Central memory CD8-positive, alpha-beta T cell (primary cell): ENCODE measurements at places on chromosomes 7 and 10.

- DNase-seq: no peak
Observed at GRCh38 chr10:78627254-78627795, 441.4 kb upstream of the ZMIZ1 start.

DNA sequence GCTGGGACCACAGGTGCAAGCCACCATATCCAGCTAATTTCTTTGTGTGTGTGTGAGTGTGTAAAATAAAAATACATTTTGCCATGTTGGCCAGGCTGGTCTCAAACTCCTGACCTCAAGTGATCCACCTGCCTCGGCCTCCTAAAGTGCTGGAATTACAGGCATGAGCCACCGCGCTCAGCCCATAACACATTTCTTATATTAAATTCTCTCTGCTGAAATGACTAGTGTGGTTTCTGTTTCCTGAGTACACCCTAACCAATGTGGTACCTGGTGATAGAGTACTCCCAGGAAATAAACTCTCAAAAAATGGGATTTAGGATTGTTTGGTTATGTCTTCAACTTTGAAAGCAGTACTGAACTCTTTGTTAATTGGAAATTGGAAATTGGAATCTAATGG, 19.4 kb upstream of the FHIP2A start:
- no peak for DNase-seq

DNA sequence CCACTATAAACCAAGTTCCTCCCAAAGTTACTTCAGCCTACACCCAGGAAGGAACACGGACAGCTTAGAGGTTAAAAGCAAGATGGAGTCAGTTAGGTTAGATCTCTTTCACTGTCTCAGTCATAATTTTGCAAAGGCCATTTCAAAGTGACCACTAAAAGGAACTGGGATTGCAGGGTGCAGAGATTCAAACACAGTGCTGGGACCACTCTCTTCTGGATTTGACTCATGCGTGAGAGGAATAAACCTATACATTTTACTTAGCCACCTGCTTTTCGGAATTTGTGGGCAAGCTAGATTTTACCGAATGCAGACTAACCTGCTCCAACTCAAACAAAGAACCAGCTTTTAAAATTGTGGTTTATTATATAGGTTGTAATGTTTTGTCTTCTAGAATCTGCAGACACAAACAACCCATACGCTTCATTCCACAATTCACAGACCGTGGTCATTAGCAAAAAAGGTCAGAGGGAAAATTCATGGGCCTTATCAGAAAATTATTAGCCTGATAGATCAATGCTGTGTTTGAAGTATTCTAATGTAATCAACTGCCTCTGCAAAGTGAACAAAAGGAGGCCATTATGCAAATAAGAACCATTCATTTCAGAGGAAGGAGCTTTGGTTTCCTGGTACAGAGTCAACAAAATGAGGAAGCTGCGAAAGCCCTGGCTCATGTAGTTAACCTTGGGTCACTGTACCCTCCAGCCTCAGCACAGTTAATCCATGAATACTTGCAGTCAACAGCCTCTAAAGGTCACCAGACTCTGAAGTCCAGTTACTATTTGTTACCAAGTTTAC, 342.7 kb upstream of the KLF6 start:
- no peak for DNase-seq

- no peak for DNase-seq
Observed at GRCh38 chr10:115985786-115986185, 287.2 kb downstream of the GFRA1 start.

GRCh38 chr10:86819567-86819966, 63.1 kb downstream of the BMPR1A start:
- DNase-seq: no peak

- no peak for DNase-seq
Observed at GRCh38 chr7:1555813-1556543, at the start of gene TMEM184A. Gene TMEM184A (minus strand): TSS chr7:1556205. CDS start chr7:1555484, 721 bp downstream.

GRCh38 chr7:103996639-103997038, 7.2 kb upstream of the RELN start:
- DNase-seq: no peak
